ENCODE measurements at places on chromosomes 12 and 14. TPM values are rescaled to one million over a fixed set of nuclear protein-coding genes. Genes with fewer than 3 reads are reported as not detected.

Gene ACYP1
- total RNA-seq, result 16.2 TPM

Gene CCDC184
- 17.0 TPM for total RNA-seq

Gene TBX5
- total RNA-seq, result not detected

Gene LYZ
- total RNA-seq, result 4.5 TPM

Gene GSG1
- total RNA-seq, result not detected

Gene VASH1
- 90.8 TPM for total RNA-seq

Gene NGB
- 4.1 TPM for total RNA-seq

Gene IAPP
- not detected for total RNA-seq

Gene ASIC1
- 16.2 TPM for total RNA-seq

Gene NUAK1
- total RNA-seq, result 40.6 TPM

Gene SGPP1
- 43.0 TPM for total RNA-seq

- DNase-seq, result no peak
Measured at GRCh38 chr12:12521044-12521485, 41.6 kb downstream of the DUSP16 start.

DNA sequence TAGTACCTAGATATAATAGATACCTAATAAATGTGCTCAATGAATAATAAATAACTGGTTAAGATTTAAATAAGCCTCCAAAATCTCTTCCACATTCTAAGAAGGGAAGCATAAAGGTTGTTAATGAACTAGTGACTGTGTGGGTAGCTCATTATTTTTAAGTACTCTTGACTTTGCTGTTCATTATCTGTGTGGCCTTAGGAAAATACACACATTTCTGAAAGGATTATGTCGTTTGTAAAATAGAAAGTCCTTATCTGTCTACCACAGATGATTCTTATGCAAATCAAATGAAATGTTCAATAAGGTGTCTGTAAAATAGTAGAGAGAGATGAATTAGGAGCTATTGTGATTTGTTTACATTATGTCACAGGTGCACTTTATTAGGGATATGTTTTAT, 119.5 kb downstream of the LRRK2 start:
- no peak for DNase-seq

- DNase-seq, result peak; percentile 74
Measured at GRCh38 chr12:123267991-123268843, 3.4 kb downstream of the CDK2AP1 start.

GRCh38 chr12:70756791-70757190, 119.6 kb upstream of the PTPRB start:
- no peak for DNase-seq

GRCh38 chr12:108190529-108190928, 61.4 kb downstream of the WSCD2 start:
- DNase-seq, result no peak

GRCh38 chr12:45587012-45587411, 142.5 kb upstream of the ARID2 start:
- DNase-seq, result no peak

DNA sequence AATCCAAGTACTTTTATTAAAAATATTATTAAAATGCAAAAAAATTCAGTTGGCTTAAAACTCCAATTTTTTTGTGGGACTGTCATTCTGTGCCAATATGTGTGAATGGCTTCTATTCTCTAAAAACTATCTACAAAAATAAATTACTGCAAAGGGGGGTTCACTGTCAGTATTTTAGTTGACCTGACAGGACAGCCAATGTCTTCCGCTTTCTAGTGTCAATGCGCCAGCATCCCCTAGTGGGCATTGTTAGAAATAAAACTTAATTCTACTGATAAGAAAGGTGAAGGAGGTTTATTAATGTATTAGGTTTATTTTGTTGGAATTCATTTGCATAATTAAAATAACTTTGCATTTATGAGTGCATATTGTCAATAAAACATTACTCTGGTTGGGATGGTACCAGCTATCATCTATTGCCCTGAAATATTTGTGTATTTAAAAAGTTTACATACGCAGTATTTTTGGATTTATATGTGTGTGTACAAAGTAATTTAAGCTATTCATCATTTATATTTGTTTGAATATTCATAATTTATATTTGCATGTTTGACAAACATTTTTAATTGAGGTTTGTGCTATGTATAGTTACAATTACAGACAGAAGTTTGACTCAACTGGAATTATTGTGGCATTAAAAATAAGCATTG, 527.2 kb downstream of the FLRT2 start:
- no peak for DNase-seq

- no peak for DNase-seq
Measured at GRCh38 chr12:50111395-50111692, 692 bp upstream of the COX14 start.

GRCh38 chr12:97837401-97837800, 374.8 kb downstream of the RMST start:
- no peak for DNase-seq

DNA sequence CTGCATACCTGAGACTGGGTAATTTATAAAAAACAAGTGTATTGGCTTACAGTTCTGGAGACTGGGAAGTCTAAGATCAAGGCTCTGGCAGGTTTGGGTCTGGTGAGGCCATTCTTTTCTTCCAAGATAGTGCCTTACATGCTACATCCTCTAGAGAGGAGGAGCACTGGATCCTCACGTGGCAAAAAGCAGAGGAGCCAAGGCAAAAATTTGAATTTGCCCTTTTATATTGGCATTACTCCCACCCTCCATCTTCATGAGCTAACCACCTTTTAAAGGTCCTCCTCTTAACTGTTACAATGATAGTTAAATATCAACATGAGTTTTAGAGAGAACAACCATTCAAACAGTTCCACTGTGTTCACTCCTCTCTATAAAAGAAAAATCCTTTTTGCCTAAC, 286.3 kb upstream of the SEL1L start:
- DNase-seq, result no peak

DNA sequence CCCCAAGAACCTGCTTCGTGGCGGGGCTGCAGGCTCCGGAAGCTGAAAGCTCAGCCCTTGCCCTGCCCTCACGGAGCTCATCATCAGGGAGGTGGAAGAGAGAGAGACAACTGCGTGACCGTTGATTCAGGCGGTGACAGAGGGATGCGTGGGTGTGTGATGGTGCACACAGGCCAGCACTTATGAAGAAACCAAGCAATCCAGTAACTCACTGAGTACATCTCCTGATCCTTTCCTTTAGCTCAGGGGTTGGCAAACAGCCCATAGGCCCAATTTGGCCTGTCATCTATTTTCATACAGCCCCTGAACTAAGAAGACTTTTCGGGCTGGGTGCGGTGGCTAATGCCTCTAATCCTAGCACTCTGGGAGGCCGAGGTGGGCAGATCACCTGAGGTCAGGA, 49.9 kb downstream of the TESC start:
- DNase-seq, result no peak

DNA sequence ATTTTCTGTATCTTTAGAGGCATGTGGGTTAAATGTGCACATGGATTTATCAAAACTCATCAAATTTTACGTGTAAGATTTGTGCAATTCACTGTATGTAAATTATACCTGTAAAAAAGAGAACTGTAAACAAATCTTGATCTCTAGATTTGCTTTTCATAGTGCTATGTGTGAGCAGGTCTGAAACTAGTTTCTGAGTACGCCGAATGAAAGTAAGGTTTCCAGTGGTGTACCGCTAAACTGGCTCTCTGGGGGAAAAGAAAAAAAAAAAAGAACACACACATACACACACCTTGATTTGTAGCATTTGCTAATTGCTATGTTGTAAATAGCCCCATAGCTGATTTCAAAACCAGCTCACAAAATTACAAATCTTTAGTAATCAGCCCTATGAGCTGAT, 8.6 kb upstream of the SLC41A2 start:
- no peak for DNase-seq

- DNase-seq, result no peak
Measured at GRCh38 chr12:66763467-66763866, 84.6 kb upstream of the GRIP1 start.

DNA sequence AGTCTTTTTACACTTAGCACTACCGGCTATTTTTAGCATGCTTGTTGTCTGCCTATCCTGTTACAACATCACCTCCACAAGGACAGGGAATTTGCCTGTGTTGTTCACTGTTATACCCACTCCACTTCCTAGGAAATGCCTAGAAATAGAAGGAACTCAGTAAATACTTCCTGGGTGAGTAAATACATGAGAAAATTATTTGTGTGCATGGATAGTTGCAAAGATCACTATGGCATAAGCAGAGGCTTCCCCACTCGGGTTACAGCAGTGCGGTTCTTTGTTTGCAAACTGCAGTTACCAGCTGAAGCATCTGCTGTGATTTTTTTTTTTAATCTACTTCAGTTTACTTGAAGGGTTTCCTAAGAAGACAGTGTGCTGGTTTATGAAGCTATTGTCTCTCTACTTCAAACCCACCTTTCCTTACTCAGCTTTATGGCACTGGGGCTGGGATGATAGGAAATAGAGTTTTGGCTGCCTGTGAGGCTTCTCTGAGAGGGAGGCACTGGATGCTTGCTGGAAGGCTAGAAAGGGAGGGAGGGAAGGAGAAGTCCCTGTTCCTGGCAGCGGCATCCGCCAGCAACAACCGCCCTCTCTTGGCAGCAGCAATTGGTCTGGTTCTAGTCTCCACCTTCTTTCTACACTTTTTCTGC, 29.0 kb downstream of the PDE6H start:
- peak; percentile 43 for DNase-seq

DNA sequence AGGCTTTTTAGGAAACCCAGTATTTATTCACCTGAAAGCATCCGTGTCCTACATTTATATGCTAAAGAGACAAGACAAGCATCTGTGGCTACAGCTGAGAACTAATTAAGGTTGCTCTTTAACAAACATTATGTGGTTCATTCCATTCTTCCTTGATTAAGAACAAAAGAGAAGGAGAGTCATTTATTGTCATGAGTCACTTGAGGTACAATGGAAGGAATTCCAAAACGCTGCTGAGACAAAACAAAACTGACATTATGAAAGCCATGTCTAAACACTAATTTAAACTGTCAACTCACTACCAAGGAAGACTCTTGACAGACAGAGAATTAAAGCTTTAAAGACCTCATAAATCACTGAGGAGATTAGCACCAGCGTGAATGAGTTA, 214.4 kb downstream of the BMP4 start:
- DNase-seq, result no peak

DNA sequence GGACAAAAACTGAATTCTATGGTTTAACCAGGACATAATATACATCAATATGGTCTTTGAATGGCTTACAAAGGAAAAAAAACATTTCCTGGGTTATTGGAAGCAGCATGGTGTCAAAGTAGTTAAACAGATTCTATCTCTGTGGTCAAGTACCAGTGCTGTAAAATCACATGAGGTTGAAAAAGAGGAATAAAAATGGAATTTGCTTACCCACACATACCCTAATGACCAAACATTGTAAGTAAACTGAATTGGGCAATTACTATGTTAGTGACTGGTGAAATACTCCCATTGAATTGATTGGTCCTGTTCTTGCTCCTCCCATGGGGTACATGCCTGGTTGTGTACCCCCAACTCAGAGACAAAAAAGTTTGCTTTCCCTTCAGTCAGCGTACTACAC, 19.6 kb downstream of the IFNG start:
- no peak for DNase-seq

- DNase-seq, result no peak
Measured at GRCh38 chr14:55301437-55302121, 30.4 kb downstream of the FBXO34 start.

DNA sequence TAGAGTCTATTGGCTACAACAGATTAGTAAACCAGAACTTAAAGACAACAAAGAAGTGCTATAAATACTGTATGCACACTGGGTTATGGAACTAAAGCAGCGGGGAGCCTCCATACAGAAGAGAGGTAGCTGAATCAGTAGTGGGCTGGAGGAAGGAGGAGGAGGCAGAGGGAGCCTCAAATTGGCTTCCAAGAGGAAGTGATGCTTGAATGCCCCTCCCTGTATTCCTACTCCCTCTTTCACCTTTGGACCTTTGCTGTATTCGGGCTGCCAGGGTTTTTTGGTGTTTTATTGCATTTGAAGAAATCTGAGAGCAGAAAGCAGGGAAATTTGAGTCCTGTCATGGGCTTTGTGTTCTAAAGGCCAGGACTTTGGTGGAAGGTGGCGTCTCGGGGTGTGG, 104.0 kb upstream of the PTPRB start:
- DNase-seq, result no peak

DNA sequence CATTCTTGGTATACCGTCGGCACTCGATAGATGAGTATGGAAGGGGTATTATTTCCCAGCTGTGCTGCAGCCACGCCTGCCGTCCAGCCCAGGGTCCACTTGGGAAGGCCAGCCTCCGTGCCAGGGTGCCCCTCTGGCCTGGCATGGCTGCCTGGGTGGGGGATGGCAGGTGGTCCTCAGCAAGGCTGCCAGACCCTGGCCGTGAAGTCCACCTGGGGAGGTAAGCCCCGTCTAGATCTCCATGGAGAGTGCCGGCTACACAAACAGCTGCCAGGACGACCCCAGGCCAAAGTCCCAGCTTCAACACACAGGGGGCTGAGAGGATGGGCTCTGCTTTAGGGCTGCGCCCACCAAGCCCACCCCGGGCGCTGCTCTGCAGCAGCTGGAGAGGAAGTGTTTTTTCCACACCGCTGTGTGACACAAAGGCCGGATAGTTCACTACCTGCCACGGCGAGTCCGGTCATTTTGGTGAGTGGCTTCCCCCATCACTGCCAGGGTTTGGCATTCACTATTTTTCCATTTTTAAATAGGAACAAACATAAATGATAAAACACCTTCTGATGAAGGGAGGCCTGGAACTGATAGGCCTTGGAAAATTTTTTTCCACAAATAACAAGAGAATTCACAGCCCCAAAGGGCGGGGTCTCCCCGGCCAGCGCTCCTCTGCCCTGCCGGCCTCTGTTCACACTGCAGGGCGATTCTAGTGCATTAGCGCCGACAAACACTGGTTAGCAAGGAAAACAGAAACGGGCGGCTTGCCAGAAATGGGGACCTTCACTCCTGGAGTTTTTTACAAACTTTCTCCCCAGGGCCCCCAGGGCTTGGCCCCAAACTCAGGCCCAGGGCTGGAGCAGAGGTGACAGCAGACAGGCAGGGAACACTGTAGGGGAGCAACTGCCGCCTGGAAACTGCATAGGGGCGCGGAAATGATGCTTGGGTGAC, 161.5 kb downstream of the CALM1 start:
- no peak for DNase-seq

GRCh38 chr12:124375141-124375788, 80.4 kb downstream of the RFLNA start:
- DNase-seq, result no peak

DNA sequence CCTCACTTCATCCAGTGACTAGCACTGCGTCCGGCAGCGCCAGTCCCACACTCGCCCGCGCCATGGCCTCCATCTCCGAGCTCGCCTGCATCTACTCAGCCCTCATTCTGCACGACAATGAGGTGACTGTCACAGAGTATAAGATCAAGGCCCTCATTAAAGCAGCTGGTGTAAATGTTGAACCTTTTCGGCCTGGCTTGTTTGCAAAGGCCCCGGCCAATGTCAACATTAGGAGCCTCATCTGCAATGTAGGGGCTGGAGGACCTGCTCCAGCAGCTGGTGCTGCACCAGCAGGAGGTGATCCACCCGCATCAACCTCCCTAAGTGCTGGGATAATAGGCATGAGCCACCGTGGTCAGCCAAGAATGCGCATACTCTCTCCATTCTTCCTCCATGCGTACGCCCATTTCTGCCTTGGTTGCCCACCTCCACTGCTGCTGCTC, 59.9 kb downstream of the IRF2BPL start:
- no peak for DNase-seq
